ENCODE measurements at places on chromosomes 5 and 9. TPM values are rescaled to one million over a fixed set of nuclear protein-coding genes. Genes with fewer than 3 reads are reported as not detected.

The DNAH5 gene
- total RNA-seq, result 0.97 TPM

The BAAT gene
- total RNA-seq, result under 0.01 TPM

The SLC4A9 gene
- not detected for total RNA-seq

The TLR4 gene
- 18.1 TPM for total RNA-seq

The TXNDC8 gene
- not detected for total RNA-seq

The MED7 gene
- total RNA-seq, result 9.0 TPM

The GNA14 gene
- total RNA-seq, result 6.5 TPM

The ENTPD8 gene
- not detected for total RNA-seq

The ESM1 gene
- under 0.01 TPM for total RNA-seq

The FBN2 gene
- 81.6 TPM for total RNA-seq

The GHR gene
- 2.2 TPM for total RNA-seq

The GSN gene
- total RNA-seq, result 254 TPM

The OR1J2 gene
- 0.32 TPM for total RNA-seq

The GARNL3 gene
- 0.86 TPM for total RNA-seq

The SMIM33 gene
- total RNA-seq, result not detected

The C5orf24 gene
- 59.6 TPM for total RNA-seq

The FAM153A gene
- total RNA-seq, result not detected

The FST gene
- 52.5 TPM for total RNA-seq

The TEK gene
- total RNA-seq, result 25.8 TPM

The BRINP1 gene
- under 0.01 TPM for total RNA-seq

All from fibroblast of villous mesenchyme (primary cell).